Vagina (tissue), 2 donors: ENCODE measurements at places on chromosomes 11 and 22. TPM values are rescaled to one million over a fixed set of nuclear protein-coding genes. Genes with fewer than 3 reads are reported as not detected.

GRCh38 chr22:43118024-43118849 lies 7.7 kb downstream of the BIK start:
- DNase-seq, result no peak

- DNase-seq, result no peak
These were observed 43.2 kb downstream of the SLCO2B1 start for GRCh38 chr11:75194147-75194546.

DNA sequence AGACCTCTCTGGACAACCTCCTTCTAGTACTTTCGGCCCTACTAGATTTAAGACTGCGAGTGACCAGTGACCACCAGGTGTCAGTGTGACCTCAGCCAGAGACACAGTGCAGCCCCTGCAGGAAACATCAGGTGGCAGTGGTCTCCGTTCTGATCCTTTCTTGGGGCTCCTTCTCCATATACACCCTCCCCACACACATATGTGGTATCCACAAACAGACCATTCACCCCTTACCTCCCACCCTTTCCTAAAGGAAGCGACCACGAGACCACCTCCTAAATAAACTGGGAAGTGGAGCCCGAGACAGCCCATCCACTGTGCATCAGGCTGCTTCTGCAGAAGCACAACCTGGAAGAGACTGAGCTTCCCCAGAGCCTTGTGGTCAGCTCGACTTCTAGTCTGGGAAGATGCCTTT lies 38.5 kb upstream of the CYP2D6 start:
- DNase-seq, result no peak

DNA sequence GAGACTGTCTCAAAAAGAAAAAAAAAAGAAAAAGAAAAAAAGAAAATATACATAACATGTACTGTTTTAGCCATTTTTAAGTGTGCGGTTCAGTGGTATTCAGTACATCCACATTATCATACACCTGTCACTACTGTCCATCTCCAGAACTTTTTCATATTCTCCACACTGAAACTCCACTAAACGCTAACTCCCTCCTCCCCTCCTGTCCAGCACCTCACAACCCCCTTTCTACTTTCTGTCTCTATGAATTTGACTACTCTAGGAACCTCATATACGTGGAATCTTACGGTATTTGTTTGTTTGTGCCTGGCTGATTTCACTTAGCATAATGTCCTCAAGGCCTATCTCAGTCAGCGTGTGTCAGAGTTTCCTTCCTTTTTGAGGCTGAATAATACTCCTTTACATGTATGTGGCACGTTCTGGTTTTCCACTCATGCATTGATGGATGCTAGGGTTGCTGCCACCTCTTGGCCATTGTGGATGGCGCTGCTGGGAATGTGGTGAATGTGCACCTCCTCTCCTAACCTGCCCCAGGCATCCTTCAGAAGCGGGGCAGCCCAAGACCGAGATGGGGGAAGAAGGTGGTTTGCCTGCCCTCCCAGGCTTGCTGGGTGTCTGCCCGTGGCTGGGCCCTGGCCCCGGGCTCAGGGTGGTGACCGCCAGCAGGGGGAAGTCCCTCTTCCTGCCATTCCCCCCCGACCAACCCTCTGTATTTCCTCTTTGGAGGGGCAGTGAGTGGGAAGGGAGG lies 60.5 kb downstream of the BCR start:
- DNase-seq, result no peak

DNA sequence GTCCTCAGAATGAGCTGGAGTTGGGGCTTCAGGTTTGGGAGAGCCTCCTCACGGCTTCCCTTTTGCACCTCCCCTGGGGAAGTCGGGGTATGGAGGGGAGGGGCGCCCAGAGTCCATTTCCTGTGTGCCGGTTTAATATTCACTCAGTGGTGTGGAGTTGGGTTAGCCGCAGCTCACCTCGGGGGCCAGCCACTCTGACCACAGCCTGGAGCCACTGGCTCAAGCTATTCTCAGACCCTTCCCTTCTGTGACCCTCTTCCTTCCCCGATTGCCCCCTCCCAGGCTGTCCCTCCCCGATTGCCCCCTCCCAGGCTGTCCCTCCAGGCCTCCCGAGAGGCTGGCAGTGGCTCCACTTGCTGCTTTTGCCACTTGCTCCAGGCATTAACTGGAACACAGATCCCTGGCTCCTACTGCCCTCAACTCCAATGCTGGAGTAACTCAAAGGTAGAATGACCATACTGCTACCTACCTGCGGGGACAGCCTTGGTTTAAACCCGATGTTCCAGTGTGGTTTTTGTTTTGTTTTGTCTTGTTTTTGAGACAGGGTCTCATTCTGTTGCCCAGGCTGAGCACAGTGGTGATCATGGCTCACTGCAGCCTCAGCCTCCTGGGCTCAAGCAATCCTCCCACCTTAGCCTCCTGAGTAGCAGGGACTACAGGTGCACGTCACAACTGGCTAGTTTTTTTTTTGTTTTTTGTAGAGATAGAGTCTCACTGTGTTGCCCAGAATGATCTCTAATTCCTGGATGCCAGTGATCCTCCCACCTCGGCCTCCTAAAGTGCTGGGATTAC lies 29.3 kb downstream of the RPUSD4 start:
- no peak for DNase-seq

GRCh38 chr22:49650336-49651241 lies 177.1 kb downstream of the BRD1 start:
- DNase-seq, result no peak

GRCh38 chr22:22103078-22103875 lies 120.7 kb upstream of the TOP3B start:
- no peak for DNase-seq

DNA sequence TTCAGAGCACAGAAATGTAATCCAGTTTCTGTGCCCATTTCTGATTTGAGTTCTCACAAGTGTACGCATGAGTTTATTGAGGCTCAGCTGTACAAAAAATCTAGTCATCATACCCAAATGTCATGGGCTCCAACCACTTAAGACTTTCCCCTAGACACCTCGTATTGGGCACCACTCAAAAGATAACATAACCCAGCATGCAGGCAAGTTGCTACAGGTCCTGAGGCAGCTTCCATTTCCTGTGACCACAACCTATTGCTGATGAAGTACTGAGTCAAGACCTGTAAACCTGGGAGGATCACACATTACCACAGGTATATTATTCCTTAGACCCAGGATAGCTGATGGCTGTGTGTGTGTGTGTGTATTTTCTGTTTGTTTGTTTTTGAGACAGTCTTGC lies 95.2 kb downstream of the MRTFA start:
- no peak for DNase-seq

DNA sequence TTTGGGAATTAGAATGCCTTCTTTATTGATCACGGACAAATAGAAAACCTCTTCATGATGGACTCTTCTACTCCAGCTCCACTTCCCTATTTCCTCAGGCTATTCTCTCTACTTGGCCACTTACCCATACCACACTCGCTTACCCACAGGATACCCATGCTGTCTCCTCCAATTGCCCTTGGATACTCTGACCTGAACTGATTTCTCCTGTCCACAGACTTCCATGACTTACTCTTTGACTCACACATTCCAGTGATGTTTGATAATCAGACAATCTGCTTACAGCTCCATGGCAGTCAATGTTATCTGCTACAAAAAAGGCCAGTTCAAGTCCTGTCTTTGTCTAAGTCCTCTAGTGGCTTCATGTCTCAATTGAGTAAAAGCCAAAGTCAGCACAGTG lies 292.0 kb upstream of the CTSC start:
- no peak for DNase-seq

GRCh38 chr11:102802341-102802740 lies 4.4 kb upstream of the MMP1 start:
- no peak for DNase-seq

DNA sequence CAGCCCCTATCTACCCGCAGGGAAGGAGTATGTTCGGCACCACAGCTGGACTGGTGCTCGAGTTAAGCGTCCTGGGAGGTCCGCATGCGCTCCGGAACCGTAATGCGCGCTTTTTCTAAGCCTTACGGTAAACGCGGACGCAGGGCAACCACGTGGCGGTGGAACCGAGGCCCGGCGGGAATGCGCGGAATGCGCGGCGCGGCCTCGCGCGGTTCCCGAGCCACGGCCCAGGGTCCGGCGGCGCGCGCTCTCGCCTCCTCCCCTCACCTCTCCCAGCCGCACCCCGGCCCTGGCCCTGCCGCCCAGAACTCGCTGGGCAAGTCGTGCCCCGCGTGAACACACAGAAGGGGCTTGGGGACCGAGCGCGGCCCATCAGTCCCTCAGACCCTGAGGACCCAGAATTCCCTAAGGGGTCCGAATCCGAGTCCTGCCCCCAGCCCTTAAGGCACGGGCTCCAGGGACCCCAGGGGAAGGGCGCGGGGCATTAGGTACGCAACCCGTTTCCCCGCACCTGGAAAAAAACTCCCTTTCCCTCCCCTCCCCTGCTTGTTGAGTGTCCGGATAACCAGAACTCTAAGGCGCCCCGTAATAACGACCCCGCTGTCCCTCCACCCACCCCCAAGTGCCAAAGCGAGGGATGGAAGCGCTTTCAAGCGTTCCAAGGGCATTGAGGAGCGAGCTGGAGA lies 4.3 kb upstream of the CCND1 start:
- no peak for DNase-seq

- no peak for DNase-seq
These were observed 131.2 kb downstream of the TTC17 start for GRCh38 chr11:43489869-43490465.

- DNase-seq, result no peak
These were observed 2.4 kb downstream of the TSKU start for GRCh38 chr11:76785513-76785912.

DNA sequence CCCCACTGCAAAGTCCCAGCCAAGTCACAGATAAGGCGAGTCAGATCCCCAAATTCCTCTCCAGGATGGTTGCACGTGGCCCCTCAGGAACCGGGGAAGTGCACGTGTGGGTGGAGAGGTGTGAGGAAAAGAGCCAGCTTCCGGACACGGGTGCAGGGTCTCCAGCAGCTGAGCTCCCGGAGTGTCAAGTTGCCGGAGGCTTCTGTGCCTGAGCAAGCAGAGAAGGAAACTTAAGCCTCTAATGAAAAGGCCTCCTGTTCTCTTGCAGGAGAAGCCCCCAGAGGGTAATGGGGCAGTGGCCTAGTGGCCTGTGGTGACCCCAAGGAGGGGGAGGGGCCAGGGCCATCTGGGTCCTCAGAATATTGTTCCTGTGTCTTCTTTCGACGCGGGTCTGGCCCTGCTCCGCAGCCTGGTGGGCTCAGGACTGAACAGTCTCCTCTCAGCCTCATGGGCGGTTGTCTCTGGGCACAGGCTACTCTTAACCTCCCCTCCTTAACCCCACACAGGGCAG lies 147.9 kb downstream of the FEZ1 start:
- DNase-seq, result no peak

GRCh38 chr11:102528618-102529017 lies 1.9 kb downstream of the MMP7 start:
- DNase-seq, result no peak

DNA sequence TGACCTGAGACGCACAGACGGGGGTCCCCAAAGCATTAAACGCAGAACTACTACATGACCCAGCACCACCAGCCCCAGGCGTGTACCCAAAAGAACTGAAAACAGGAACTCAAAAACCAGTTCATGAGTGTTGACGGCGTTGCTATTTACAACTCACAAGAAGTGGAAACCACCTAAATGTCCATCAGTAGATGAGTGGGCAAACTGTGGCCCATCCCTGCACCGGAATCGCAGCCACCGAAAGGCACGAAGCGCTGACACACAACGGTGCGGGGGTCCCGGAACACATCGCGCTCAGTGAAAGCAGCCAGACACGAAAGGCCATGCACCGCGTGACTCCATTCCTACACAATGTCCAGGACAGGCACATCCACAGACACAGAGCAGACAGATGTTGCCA lies 79.2 kb downstream of the TRMU start:
- DNase-seq, result no peak

DNA sequence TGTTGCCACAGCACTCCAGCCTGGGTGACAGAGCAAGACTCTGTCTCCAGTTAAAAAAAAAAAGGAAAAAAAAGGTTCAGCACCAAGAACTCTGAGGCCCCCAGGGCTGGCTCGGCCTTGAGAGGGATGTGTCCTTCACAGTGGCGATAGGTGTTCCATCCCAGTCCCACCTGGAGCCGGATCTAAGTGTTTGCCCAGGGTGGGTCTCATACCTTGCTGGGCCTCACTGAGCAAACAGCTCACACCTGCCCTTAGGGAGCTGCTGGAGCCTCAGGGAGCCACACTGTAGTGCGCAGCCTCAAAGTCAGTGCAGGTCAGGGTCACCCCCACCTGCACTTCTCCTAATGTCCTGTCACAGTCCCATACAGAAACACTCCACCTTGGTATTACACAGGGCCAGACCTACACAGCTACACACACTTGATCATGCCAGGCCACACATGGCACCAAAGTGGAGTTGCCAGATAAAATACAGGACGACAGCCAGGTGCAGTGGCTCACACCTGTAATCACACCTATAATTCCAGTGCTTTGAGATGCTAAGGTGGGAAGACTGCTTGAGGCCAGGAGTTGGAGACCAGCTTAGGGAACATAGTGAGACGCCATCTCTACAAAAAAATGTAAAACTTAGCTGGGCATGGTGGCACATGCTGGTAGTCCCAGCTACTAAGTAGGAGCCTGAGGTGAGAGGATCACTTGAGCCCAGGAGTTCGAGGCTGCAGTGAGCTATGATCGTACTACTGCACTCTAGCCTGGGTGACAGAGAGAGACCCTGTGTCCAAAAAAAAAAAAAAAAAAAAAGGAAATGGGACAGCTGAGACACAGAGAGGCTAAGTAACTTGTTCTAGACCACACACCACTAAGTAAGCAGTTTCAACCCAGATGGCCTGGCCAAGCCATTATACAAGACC lies 7.3 kb downstream of the STARD10 start:
- no peak for DNase-seq

- no peak for DNase-seq
These were observed 231.7 kb upstream of the CARD18 start for GRCh38 chr11:105371311-105371710.

DNA sequence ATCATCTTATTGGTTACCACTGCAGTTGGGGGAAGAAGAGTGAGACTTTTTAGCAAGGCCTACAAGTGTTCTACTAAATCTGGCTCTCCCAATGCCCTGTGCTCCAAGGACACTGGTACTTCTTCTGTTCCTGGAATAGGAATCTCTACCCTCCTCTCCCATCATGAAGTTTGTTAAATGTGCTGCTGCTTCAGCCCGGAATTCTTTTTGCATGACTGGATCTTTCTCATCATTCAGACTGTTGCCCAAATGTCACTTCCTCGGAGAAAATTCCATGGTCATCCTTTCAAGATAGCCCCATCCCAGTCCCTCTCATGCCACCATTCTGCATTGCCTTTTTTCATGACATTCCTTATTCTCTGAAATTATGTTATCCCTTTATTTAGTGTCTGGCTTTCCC lies 400.8 kb downstream of the SOX6 start:
- DNase-seq, result no peak

GRCh38 chr22:19098157-19098556 lies 24.1 kb downstream of the DGCR2 start:
- no peak for DNase-seq

The ARHGAP20 gene
- total RNA-seq, result 3.4 TPM

The FJX1 gene
- 7.4 TPM for total RNA-seq

The TP53AIP1 gene
- total RNA-seq, result 3.7 TPM

The CCDC73 gene
- total RNA-seq, result not detected

The MUC2 gene
- total RNA-seq, result not detected

The CWF19L2 gene
- total RNA-seq, result 14.5 TPM

The RAPSN gene
- not detected for total RNA-seq

The TRIM29 gene
- total RNA-seq, result 729 TPM

The HEPACAM gene
- 3.4 TPM for total RNA-seq

The MRGPRE gene
- not detected for total RNA-seq

The OR10A2 gene
- total RNA-seq, result not detected

The IRAG1 gene
- 18.2 TPM for total RNA-seq
